ENCODE measurements at places on chromosomes 2 and 18.

DNA sequence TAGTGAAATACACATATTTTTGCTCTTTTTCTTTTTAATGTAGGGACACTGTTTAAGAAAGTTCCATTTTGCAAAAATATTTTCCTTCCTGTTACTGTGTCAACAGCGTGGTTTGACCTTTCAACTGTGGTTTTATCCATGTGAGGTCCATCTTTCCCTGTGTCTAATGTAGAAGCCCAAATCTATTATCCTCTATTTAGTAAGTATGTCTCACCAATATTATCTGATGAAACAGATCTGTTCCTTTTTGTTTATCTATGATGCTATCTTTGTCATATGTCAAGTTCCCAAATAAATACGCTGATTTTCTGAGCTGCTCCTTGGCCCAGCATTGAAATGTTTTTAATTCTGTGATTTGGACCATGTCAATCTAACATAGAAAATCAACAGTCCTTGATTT, 3.5 kb upstream of the ARHGAP15 start:
- no peak for DNase-seq

DNA sequence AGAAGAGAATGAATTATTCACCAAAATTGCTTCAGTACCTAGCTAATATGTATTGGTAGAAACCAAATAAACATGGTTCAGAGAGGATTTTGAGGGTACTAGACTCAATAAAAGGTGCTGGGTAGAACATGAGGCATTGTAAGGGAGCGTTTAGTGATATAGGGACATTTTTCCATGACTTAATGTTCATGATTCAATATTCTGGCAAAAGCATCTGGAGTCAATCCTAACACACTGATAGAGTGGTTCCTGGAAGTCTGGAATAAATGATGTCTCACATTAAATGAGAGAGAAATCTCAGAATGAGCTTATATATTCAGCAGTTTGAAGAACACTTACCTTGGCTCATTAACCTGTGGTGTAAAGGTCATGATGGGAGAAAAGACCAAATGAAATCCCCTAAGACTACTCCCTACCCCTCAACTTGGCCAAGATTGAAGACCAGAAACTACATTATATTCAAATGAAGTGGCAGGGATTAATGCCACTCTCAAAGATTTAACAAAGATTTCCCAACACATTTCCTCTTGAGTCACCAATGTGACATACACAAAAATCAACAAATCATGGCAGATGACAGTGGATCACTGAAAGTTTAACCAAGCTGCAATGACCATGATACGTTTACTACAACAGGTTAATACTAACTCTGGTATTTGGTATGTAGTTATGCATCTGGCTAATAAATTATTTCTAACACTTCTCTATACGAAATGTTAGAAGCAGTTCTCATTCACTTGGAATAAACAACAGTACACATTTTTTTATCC, 309.5 kb downstream of the SATB2 start:
- DNase-seq = no peak

GRCh38 chr2:155825876-155826275, 506.6 kb downstream of the NR4A2 start:
- no peak for DNase-seq

GRCh38 chr2:74374509-74375205, 5.5 kb downstream of the DCTN1 start:
- no peak for DNase-seq

DNA sequence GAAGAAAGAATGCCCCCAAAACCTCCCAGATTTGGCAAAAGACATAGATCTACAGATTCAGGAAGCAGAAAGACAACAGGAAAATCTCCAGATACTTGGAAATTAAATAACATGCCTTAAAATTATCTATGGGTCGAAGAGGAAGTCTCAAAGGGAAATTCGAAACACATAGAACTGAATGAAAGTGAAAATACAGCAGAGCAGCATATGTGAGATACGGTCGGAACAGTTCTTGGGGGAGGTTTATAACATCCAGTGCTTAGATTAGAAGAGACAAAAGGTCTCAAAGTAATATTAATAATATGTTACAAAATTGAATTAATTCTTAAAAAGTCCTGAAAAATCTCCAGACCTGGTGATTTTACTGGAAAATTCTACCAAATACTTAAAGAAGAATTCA, 14.3 kb downstream of the KCNG2 start:
- no peak for DNase-seq

DNA sequence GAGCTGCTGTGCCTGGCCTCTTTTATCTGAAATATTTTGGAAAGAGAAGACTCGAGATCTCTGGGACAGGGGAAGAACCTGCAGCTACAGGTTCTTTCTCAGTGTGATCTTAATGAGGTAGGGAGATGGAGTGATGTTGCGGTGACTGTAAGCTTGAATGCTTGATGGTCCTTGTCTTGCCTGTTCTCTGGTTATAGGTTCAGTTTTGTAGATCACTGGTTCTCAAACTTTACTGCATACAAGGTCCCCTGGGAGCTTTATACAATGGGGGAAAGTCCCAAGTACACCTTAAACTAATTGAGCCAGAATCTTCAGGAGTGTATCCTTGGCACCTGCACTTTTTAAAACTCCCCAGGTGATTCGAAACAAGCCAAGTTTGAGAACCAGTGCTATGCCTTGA, 136.7 kb upstream of the CXCR4 start:
- no peak for DNase-seq
